ENCODE measurements at places on chromosomes 2 and 18.

GRCh38 chr2:43070676-43071502, 155.5 kb downstream of the ZFP36L2 start:
- DNase-seq: peak; percentile 59

- no peak for DNase-seq
Observed at GRCh38 chr2:148527488-148528340, 116.8 kb upstream of the EPC2 start.

DNA sequence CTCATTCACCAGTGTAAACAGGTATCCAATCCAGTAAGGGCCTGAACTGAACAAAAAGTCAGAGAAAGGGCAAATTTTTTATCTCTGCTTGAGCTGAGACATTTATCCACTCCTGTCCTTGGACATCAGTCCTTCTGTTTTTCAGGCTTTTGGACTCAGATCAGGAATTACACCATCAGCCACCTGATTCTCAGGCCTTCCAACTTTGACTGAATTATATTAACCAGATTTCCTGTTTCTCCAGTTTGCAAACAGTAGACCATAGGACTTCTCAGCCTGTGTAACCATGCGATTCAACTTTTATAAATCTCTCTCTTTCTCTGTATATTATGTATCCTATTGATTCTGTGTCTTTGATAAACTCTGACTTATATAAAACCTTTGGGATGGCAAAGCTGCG, 289.3 kb upstream of the CDH2 start:
- no peak for DNase-seq

DNA sequence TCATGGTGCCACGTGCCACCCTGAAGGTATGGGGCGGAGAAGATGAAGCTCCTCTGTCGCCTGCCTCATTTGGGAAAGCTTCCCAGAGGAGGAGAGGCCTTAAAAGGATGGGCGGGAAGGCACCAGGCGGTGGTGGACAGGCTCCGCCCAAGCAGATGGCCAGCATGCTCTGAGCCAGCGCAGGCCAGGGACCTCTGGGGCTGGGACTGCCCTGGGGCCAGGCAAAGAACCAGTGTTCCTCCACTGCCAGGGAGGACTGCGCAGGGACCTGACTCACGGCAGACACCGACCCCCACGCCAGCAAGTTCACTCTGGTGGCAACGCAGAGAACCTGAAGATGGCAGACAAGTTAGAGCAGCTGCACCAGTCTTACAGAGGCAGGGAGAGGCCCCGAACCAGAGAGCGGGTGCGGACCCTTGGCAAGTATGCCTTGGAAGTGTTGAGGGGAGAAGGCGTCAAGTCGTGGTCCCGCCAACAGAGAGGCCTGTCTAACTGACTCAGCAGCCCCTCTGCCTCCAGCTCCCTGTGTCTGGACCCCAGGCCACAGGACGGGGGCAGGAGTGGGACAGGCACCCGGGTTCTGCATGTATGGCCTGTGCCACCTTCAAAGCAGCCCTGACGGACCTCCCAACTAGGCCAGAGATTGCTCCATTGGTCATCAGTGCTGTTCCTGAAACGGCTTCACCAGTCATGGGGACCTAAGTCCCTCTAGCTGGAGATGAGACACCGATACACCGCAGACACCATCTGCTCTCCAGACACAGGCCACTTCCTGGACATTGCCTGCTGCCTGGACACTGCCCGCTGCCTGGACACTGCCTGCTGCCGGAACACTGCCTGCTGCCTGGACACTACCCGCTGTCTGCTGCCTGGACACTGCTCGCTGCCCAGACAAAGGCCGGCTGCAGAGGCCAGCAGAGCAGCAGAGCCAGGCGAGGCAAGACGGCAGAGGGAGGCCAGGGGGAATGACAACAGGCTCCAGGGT, 124.7 kb downstream of the HDAC4 start:
- DNase-seq: peak; percentile 77

- DNase-seq: no peak
Observed at GRCh38 chr2:43117521-43118143, 108.8 kb downstream of the ZFP36L2 start.
